Left ventricle myocardium superior (tissue), 1 donor: ENCODE measurements at places on chromosomes 3 and 15.

- no peak for DNase-seq
Measured at GRCh38 chr3:17469520-17469919, 272.9 kb downstream of the TBC1D5 start.

- DNase-seq = no peak
Measured at GRCh38 chr3:39639344-39640236, 169.8 kb upstream of the MYRIP start.

GRCh38 chr15:98878862-98879261, 128.7 kb downstream of the PGPEP1L start:
- DNase-seq = no peak

DNA sequence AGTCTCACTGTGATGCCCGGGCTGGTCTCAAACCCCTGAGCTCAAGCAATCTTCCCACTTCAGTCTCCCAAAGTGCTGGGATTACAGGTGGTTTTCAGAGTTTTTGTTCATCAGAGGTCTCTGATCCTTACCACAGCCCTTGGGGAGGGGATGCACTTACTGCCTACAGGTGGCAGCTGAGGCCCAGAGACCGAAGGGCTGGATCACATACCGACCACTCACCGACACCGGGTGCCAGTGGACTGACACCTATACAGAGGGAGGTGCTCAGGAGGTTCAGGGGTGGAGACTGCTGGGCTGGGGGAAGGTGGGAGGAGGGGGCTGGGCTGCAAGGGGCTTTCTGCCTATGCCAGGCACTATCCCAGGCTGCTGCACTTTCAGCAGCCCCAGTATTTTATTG, 19.5 kb downstream of the DUSP7 start:
- DNase-seq = no peak

DNA sequence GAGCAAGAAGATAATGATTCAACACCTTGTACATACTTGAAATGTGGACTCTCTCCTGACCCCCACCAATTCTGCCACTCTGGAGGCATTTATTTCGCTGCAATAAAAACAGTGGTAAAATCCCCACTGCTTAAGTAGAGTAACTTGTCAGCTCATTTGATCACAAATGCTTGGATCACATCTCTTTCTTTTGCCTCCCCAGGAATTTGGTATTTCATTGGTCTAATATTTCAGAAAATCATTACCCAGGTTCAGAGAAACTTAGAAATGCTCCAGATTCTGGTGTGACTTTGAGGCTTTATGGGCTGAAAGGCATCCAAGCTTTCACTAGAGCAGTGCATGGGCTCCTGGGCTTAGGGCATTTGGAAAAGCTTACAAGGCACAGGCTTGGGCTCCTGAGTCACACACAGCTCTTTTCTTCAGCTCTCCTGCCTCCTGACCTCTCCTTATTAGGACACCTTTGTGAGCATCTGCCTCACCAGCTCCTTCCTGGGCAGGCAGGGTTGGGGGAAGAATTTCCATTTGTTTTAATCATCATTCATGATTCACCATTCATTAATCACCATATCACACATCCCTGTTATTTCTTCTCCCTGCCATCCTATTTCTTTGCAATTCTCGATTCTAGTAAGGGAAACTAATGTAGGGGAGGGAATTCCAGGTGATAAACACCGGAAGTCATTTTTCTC, 22.5 kb downstream of the CDCP1 start:
- DNase-seq = no peak

DNA sequence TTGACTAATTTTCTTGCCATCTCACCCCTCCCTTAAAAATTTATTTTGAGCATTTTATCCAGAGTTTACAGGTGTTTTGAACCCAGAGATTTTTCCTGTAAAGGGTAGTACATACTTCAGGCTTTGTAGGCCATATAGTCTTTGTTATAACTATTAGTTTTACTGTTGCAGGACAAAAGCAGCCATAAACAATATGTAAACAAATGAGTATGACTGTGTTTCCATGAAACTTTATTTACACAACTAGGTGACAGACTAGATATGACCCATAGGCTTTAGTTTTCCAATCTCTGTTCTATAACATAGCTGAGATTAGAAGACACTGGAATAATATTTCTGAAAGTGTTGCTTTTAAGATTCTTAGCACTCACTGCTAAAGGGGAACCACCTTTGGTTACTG, 587.9 kb downstream of the PDCD6IP start:
- DNase-seq = no peak

DNA sequence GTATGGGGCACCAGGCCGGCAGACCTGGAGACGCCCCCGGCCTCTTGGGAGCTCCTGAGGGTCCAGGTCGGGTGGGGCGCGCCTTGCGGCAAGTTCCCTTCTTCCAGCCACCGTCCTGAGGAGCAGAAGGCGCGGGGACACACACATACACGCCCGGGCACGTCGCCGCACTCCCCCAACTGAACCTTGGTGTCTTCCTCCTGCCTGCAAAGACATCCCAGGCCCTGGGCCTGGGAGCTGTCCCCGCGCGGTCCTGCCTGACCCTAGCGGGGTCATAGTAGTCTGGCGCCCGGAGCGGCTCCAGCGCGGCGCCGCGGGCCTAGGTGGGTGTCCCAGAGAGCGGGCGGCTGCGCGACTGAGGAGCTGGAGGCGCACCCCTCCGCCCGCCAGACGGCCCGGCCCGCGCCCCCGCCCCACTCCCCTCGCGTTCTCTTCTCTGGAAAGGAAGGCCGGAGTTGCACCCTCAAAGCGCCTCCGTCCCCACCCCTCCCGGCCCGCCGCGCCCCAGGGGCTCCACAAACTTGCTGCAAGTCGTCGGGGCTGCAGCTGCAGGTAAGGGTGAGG, 185.9 kb upstream of the LINGO1 start:
- DNase-seq = no peak

GRCh38 chr3:45259133-45259532, 33.0 kb upstream of the TMEM158 start:
- DNase-seq = no peak

GRCh38 chr15:90016721-90017120, 15.6 kb downstream of the ZNF710 start:
- DNase-seq = no peak

GRCh38 chr3:177141899-177142646, 55.2 kb downstream of the TBL1XR1 start:
- no peak for DNase-seq

GRCh38 chr3:69009559-69010410, 3.7 kb downstream of the EOGT start:
- DNase-seq = no peak

DNA sequence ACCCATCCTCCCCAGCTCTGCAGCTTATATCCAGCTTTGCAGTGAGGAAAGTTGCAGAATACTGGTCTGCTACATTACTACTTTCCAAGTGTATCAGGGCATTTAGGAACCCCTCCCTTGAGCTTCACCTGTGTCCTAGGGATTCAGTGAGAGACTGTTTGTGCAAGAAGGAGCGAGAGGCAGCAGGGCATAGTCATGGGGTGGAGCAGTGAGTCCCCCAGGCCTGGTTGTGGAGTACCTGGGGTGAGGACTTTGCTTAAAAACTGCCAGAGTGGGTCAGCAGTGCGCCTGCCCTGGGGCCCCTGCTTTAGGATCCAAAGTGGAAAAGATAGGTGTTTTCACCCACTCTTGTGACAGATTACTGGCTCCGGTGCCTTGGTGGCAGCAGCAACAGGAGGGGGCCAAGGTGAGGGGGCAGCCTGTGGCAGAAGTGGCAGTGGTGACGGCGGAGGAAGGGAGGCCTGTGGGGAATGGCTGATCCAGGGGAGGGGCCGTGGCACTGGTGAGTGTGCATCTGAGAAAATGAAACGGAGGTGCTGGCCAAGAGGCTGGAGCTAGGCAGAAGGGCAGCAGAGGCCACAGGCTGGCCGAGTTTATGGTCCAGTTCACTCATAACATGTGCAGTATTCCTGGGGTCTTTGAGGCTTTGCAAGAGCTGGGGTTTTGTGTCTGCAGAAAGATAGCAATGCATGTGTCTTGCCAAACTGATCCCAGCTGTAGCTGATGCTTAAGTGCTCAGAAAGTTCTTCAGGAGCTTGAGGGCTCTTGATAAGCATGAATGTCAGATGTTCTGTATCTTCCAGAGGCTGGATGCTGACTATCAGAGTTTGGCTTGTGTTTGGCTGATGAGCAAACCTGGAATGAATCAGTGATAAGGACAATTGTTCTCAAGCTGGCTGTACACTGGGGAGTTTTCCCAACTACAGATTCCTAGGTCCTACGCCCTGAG, 43.4 kb downstream of the GOLGA6A start:
- DNase-seq = no peak

- no peak for DNase-seq
Measured at GRCh38 chr3:66383998-66384745, 116.7 kb downstream of the LRIG1 start.

GRCh38 chr3:37588758-37589157, 272.9 kb upstream of the CTDSPL start:
- DNase-seq = no peak

GRCh38 chr15:77525907-77526594, 105.4 kb downstream of the HMG20A start:
- peak; percentile 16 for DNase-seq

DNA sequence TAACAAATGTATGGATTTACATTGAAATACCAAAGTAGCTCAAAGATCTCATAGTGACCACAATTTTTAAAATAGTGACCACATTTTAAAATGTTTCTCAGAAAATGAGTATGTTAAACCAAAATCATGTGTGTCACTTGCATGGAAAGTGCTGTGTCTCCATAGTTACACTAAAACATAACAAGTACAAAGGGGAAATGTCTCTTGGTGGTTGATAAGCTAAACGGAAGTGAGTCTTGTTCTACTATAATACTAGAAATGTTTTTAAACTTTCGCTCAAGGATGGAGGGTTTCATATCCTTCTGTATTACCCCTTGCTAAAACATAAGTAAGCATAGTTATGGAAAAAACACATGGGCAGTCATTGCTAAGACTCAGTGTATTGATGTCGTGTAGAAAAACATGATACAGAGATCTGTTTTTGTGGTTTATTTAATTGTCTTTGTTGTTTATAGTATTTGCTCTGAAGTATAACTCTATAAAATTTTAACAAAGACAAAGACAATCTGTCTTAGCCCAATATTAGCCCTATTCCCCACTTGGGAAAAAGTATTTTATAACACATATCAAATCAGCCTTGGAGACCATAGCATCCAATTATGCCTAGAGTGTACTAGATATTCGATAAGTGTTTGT, 27.0 kb upstream of the DENND4A start:
- no peak for DNase-seq

DNA sequence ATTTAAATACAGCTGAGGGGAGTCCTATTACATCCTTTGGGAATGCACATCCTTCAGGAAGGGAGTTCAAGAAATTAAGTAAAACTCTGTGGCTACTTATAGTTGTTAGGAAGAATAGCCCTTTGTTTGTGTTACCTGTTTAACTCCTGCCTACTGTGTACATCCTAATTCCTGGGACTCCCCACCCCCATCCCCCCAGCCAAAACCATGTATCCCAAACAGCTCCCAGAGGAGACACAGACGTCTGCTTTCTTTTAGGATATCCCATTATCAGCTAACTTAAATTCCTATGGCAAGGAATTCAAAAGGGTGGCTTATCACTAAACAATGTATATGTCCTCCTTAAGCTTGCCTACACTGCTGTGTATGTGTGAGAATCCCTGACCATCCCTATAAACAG, 581.7 kb downstream of the DIPK2A start:
- no peak for DNase-seq

- DNase-seq = no peak
Measured at GRCh38 chr3:165532851-165533250, 304.4 kb downstream of the BCHE start.

DNA sequence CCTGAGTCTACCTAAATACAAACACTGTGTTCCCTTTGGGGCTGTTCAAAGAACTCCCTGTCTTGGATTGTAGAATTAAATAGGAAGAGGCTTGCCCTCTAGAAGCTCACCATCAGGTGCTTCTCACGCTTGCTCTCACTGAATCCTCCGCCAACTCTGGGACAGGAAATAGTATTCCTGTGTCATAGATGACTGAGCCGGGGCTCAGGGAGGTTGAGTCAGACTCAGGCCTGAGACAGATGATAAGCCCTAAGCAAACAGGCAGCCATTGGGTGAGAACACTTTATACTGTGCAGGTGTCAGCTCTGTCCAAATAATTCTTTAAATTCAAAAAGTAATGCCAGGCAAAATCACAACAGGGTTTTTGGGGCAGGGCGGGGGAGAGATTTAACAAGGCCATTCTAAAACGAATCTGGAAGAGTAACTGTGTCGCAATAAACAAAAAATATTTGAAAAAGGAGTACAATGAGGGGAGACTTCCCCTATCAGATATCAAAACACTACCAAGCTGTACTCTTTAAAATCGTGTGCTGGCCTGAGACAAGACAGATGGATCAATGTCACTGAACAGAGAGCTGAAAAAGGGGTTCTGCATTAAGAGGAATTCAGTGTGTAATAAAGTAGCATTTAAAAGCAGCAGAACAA, 59.0 kb downstream of the EPHB3 start:
- no peak for DNase-seq

DNA sequence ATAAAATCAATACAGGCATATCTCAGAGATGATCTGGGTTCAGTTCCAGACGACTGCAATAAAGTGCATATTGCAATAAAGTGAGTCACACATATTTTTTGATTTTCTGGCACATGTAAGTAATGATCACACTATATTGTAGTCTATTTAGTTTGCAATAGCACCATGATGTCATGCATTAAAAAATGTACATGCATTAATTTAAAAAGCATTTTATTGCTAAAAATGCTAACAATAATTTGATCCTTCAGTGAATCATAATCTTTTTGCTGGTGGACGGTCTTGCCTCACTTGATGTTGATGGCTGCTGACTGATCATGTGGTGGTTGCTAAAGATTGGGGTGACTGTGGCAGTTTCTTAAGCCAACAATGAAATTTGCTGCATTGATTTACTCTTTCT, 511.1 kb downstream of the OTOL1 start:
- DNase-seq = no peak

GRCh38 chr3:49614936-49615335, 59.2 kb upstream of the APEH start:
- no peak for DNase-seq

DNA sequence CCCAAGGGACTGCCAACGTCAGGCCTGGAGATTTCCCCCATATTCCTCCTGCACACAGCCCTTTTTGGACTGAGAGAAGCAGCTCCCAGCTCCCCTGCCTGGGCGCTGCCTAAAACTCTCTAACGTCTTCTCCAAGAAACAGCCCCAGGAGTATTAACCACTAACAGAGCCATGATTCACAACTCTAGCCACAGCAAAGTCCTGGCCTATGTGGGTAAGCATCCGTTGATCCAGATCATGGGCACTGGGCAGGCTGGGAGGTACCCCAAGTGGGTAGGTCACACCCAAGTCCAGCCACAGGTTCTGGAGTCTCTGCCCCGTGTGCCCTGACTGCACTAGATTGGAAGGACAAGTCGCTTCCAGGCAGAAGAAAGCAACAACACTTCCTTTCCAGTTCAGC, 31.9 kb downstream of the NBEAL2 start:
- no peak for DNase-seq

- no peak for DNase-seq
Measured at GRCh38 chr3:45105855-45106671, 40.1 kb downstream of the CDCP1 start.

GRCh38 chr15:62889734-62890505, 152.6 kb upstream of the TPM1 start:
- DNase-seq = no peak

GRCh38 chr3:39637807-39638206, 170.3 kb downstream of the MOBP start:
- no peak for DNase-seq
